CD8-positive, alpha-beta T cell (primary cell): ENCODE measurements at places on chromosomes 12 and 14. TPM values are rescaled to one million over a fixed set of nuclear protein-coding genes. Genes with fewer than 3 reads are reported as not detected.

Gene TIGAR
- total RNA-seq: 15.8 TPM

- no peak for DNase-seq
These were observed 712 bp upstream of the FZD10 start for GRCh38 chr12:130161261-130162243.

DNA sequence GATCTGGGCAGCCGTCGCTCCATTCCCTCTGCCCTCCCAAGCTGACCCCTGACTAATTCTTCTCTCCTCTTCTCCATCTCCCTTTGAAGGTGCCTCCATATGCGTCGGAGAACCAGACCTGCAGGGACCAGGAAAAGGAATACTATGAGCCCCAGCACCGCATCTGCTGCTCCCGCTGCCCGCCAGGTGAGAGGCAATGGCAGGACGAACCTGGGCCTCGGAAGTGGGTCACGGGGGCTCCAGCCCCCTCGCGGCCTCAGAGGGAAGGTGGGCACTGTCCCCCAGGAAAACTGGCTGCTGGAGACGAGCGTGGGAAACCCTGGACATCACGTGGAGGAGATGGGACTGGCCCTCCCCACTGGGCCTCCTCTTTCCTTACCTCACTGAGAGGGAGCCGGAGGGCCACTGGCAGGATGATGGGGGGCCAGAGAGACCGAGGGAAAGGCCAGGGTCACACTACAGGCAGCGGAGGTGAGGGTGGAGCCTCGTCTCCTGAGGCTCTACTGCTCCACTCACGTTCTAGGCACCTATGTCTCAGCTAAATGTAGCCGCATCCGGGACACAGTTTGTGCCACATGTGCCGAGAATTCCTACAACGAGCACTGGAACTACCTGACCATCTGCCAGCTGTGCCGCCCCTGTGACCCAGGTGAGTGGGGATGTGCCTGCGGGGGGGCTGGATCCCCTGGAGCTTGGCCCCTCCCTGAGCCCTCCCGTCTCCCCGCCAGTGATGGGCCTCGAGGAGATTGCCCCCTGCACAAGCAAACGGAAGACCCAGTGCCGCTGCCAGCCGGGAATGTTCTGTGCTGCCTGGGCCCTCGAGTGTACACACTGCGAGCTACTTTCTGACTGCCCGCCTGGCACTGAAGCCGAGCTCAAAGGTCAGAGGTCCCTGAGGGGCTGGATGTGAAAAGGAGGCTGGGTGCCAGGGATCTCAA lies 806 bp downstream of the LTBR start:
- no peak for DNase-seq

Gene RNF212B
- not detected for total RNA-seq

DNA sequence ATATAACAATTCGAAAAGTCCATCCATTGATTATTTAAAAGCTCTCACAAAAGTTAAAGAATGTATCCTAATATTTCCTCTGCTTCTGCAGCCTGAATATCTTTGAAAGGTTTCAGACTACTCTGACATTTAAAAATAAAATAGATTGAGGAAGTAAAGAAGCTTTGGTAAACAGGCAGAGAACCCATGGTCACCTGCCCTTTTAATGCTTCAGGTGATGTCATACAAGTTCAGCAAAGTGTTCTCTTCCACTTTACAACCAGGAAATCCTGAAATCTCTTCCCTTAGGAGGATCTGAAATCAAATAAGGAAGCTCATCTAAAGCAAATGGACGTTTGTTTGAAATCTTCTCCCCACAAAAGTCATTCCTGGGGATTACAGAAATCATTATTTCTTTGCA lies 322.4 kb downstream of the PDZRN4 start:
- no peak for DNase-seq

DNA sequence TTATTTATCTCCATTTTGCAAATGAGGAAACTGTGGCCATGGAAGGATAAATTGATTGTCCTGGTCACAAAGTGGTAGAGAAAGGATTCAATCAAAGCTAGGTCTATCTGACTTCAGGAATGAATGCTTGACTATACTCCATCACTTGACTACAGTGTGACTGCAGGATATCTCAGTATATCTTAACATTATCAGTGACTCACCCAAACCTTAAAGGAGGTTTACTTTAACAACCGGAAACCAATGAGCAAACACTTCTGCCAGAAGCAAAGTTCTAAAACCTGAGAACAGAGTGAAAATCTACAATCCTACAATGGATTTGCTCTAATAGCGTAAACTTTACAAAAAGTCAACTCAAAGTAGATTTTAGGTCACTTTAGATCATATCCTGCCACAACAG lies 277.0 kb downstream of the CEP128 start:
- DNase-seq: no peak

DNA sequence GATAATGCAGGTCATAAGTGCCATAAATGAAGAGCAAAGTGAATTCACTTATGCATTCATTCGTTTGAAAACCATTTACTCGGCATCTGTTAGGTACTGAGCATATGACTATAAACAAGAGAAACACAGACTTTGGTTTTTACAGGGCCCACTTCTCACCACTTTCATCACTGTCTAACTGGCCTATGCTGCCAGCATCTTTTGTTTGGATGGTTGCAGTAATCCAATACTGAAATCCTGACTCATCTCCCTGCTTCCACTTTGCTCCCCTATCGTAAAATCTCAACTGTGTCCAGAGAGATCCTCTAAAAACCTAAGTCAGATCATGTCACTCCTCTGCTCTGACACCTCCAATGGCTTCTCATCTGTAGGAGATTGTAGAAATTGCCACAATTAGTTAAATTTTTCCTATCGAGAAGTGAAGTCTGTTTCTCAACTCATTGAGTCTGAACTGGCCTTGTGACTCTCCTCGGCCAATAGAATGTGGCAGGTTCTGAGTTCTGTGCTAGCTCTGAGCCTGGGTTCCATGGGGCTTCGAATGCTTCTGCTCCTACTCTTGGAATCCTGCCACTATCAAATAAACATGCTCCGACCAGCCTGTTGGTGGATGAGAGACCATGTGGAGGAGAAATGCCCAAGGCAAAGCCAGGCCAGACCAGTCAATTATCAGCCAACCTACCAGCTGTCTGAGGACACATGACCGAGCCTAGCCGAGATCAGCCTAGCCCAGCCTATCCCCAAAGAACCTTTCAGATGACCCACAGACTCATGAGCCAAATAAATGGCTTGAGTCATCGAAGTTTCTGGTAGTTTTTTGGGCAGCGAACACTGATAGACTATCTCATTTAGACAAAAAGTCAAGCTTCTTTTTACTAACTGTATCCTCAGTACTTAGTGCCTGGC lies 2.2 kb upstream of the BATF start:
- DNase-seq: no peak

DNA sequence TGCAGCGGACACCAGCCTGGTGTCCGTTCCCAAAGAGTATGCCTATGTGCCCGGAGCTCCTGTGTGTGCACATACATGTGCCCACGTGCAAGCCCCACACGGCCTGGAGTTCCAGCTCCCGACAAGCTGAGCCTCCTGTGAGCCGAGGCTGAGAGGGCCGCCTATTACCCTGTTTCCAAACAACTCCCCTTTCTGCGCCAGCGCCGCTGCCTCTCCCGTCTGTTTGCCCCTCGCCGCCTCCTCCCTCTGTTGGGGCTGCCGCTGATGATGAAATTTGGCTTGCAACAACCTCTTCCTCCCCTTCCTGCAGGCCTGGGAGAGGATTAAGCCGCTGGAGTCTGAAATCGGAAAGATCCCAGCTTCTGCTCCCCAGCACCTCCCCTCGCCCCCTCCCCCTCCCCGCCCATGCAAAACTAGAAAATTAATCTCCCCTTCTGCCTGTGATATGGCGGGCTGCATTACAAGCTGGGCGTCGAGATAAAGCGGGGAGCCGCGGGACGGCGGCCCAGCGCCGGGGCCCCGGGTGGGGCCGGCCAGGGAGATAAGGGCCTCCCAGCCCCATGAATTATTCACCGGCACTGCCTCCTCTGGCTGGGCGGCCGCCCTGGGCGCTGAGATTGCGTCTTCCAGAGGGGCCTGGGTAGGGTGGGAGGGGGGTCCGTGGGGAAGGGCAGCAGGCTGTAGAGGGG lies 6.8 kb upstream of the ASIC1 start:
- DNase-seq: no peak

- no peak for DNase-seq
These were observed 489.6 kb upstream of the GARIN6 start for GRCh38 chr12:99157946-99158345.

DNA sequence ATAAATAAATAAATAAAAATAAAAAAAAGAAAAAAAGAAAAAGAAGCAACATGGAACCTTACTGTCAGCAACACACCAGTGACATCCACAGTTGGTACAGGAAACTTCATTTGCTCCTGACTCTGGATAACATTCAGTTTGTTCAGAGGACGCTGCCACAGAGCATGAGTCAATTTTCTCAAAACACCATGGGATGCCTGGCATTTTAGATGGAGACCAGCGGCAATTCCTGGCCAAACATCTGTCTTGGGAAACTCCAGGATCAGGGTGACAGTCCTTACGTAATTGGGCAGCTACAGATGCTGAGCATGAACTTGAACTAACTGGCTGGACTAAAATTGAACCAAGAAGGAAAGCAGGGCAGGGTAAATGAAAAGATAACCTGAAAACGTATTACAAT lies 166.2 kb upstream of the CPNE8 start:
- no peak for DNase-seq

DNA sequence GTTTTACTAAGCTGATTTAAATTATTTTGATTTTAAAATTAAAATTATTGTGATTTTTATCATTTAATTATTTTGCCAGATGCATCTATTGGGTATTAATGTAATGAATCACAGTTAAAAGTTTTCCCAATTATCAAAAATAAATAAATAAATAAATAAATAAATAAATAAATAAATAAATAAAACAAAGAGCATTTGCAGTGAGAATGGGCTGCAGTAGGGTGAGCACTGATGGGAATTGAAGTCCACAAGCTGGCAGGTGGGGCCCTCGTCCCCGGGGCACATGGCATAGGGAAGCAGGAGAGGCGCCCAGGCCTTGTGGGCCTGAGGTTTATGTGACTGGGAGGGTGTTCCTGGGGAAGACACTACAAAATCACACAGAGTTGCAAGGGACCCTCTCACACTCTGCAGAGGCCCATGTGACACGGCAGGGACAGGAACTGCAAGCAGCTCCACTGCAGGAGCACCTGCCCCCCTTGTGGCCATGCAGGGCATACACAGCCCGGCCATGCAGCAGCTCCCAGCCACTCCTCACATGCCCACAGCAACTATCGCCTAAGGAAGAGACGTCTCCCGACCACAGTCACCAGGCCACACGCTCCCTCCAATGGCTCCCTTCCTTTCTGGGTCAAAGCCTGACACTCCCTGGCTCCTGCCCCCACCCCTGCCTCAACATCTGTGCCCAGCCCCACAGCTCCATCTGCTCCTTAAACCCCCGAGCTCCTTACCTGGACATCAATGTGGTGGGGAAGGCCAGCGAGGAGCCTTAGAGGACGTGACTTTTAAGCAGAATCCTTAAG lies 256.3 kb upstream of the SFSWAP start:
- no peak for DNase-seq

Gene PPP1CC
- 147 TPM for total RNA-seq

Gene SLC16A7
- total RNA-seq: 14.2 TPM

Gene RNASE7
- total RNA-seq: not detected

GRCh38 chr14:59150990-59151389 lies 37.5 kb upstream of the DAAM1 start:
- no peak for DNase-seq

GRCh38 chr12:43316520-43316919 lies 235.5 kb downstream of the ADAMTS20 start:
- DNase-seq: no peak

- no peak for DNase-seq
These were observed 37.2 kb upstream of the BDKRB2 start for GRCh38 chr14:96167224-96168148.

- DNase-seq: no peak
These were observed 89.8 kb downstream of the FAR2 start for GRCh38 chr12:29238822-29239291.

DNA sequence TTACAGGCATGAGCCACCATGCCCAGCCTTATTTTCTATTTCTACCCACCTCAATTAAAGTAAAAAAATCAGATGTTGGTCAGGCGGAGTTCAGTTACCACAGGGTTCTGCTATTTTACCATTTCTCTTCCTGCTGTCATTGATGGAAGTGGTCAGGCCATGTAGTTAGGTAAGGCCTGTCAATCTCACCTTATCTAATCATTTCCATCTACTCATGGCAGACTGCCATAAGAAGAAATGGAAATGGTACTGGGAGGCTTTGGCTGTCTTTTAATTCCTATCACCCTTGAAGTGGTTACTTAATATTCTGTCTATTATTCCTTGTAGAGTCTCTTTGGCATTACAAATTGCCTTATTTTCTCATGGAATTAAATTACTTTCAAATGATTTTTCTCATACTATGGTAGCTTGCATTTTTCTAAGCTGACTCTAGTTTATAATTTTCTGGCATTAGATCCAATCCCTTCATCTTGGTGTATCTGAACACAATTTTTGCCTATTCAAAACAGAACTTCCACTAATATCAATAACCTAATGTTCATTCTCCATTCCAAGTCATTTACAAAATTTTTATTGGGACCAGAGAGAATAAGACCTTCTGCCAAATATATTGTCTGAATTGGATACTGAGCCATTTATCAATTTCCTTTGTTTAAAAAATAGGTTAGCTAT lies 198.7 kb downstream of the DACT1 start:
- DNase-seq: no peak

Gene COL2A1
- not detected for total RNA-seq

GRCh38 chr14:48974994-48975393 lies 611.2 kb downstream of the RPS29 start:
- DNase-seq: no peak

GRCh38 chr14:32202491-32202997 lies 525 bp downstream of the RNU6-8 start:
- no peak for DNase-seq

Gene ENDOU
- 0.22 TPM for total RNA-seq

DNA sequence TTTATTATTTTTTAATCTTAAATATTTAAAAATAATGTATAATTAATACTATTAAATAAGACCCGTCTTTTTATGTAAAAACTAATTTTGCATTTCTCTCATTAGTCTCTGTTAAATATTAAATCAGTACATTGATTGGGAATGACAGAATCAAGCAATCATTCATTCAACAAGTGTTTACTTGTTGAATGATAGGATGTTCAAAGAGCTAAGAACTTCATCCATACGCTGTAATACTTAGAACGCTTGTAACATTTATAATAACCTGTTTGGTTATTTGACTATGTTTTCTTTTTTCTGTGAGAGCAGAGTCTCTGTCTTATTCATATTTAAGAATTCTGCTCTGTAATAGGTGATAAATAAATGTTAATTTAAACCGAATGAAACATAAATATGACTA lies 2.9 kb upstream of the BATF start:
- DNase-seq: no peak

Gene AQP5
- total RNA-seq: not detected

GRCh38 chr14:104361101-104361591 lies 218.4 kb upstream of the C14orf180 start:
- no peak for DNase-seq
